ENCODE measurements at places on chromosomes 5 and 9. TPM values are rescaled to one million over a fixed set of nuclear protein-coding genes. Genes with fewer than 3 reads are reported as not detected.

GFRA3 gene
- total RNA-seq, result 2.2 TPM

SMIM23 gene
- total RNA-seq, result not detected

GRCh38 chr9:111161015-111161415 lies 122.7 kb upstream of the LPAR1 start:
- no peak for DNase-seq

DNA sequence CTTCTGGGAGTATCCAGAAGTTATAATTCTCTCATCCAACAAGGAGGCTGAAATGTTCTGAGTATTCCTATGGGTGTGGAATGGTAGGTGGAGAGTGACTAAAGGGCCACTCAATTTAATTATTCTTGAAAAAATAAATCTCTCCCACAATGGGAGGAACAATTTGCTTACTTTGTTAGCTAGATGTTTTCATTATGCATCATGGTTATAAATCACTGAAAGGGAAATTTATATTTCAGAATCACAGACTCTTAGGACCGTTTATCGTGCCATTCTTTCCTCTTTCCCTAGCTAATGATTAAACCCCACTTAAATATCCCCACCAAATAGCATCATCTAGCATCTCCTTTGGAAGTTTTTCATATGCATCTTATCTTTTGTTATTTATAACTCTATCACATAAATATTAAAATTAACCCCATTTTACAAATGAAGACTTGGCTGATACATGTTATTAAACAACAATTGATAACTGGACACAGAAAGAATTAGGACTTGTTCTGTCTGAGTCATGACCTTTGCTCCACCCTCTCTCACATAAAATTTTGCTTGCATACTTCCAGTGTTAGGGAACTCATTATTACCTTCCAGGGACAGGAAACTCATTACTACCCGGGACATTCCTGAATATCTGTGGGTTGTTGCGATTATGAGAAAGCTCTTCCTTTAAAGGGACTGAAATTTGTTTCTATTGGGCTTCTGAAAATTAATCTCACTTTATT lies 94.9 kb upstream of the NMUR2 start:
- no peak for DNase-seq

DNA sequence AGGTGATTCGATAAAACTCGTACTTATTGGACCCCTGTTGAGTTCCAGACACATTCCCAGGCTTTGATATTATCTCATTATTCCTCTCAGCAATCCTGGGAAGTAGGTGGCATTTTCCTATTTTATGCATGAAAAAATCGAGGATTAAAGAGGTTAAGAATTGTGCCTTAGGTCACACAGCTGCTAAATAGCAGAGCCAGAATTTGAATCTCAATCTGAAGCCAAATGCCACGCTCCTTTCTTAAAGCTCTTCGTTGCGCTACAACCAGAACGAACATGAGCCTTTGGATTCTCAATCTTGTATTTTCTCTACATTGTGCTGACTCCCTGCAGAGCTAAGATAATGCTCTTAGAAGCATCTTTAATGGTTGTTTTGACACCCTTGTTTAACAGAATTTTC lies 527.8 kb upstream of the TLE4 start:
- DNase-seq, result no peak

GRCh38 chr5:112036206-112036605 lies 279.2 kb upstream of the NREP start:
- DNase-seq, result no peak

- no peak for DNase-seq
Measured at GRCh38 chr5:156295431-156295830, 31.5 kb upstream of the SGCD start.

DNA sequence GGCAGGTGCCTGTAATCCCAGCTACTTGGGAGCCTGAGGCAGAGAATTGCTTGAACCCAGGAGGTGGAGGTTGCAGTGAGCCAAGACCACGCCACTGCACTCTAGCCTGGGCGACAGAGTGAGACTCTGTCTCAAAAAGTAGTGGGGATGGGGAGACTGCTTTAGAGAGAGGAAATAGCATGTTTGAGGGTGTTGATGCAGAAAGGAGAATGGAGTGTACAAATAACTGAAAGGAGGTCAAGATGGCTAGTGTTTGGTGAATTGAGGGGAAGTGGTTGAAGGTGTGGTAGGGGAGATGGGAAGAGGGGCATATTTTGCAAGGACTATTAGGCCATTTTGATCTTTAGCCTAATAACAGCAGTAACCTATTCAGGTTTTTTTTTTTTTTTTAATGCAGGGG lies 18.2 kb downstream of the TENT2 start:
- DNase-seq, result no peak

GRCh38 chr9:74570879-74571512 lies 73.9 kb downstream of the RORB start:
- no peak for DNase-seq

- no peak for DNase-seq
Measured at GRCh38 chr9:111743275-111743674, 51.5 kb downstream of the SHOC1 start.

DNA sequence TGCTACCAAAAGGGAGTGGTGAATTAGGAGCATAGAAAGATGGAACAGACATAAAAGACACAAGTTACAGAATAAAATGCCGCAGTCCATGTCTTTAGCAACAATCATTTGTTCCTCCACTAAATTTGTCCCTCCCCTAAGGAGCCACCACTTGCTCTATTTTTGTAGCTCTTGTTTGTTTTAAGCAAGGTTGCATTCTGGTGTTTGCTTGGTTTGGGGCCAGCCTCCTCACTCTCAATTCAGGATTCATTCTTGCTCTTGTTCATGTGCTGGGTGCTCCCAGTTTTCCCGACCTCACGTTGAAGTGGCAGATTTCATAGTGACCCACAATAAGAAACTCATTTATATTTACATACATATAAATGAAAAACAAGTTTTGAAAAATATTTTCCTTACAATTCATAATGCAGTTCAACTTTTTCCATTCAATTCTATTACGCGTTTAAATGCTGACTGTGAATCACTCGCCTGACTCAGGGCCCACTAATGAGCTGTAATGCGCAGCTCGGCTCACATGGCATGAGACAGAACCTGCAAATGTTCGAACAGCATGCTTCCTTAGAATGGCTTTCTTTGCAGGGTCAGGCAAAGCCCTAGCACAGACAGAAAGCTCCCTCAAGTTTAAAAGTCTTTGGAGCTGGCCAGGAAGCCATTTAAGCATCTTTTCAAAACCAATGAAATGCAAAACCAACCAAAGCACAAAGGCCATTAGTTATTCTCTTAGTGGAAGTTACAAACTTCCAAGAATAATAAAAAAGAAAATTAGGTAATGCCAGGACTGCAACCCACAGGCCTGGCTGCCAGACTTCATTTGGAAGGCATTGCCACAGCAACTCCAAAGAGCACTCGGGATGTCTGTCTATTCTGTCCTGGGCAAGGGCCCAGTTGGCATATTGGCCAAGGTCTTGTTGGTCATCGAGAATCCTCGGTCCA lies 41.7 kb downstream of the RETREG1 start:
- DNase-seq, result no peak

PDGFRB gene
- 97.8 TPM for total RNA-seq

GRCh38 chr5:138875552-138875875 lies 379 bp upstream of the LRRTM2 start:
- DNase-seq, result no peak

TRMT10B gene
- total RNA-seq, result 10.5 TPM

DNA sequence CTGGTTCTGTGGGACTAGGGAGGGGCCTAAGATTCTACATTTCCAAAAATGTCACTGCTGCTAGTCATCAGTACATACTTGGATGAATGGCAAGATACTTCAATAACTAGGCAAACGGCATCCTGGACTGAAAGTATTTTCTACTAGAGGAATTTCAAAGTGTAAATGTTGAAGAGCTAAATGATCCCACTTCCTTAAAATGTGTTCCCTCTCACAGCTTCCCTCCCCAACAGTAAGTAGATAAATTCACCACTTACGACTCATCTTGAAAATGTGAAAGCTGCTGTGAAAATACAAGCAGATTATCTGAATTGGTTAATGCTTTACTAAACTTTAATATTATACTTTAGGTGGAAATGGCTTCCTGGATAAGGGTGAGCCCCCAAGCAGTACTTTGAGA lies 1571.5 kb upstream of the WWC1 start:
- no peak for DNase-seq

SLC6A19 gene
- total RNA-seq, result 179 TPM

MEIKIN gene
- not detected for total RNA-seq

DNA sequence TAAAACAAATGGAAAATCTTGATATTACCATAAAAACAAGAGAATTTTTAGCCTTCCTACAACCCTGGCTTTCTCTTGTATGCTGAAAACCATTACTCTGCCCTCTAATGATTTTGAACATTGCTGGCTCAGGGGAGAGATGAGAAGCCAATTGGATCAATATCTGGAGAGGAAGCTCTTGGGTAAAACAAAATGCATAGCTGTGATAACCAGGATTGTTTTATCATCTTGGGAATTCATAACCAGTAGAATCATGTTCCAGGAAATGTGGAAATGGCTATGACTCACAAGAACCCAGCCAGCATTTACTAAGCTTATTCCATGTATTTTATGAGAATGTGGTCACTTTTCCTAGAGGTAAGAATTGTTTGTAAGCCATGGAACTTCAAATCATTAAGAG lies 51.1 kb upstream of the CTNND2 start:
- DNase-seq, result no peak

DNA sequence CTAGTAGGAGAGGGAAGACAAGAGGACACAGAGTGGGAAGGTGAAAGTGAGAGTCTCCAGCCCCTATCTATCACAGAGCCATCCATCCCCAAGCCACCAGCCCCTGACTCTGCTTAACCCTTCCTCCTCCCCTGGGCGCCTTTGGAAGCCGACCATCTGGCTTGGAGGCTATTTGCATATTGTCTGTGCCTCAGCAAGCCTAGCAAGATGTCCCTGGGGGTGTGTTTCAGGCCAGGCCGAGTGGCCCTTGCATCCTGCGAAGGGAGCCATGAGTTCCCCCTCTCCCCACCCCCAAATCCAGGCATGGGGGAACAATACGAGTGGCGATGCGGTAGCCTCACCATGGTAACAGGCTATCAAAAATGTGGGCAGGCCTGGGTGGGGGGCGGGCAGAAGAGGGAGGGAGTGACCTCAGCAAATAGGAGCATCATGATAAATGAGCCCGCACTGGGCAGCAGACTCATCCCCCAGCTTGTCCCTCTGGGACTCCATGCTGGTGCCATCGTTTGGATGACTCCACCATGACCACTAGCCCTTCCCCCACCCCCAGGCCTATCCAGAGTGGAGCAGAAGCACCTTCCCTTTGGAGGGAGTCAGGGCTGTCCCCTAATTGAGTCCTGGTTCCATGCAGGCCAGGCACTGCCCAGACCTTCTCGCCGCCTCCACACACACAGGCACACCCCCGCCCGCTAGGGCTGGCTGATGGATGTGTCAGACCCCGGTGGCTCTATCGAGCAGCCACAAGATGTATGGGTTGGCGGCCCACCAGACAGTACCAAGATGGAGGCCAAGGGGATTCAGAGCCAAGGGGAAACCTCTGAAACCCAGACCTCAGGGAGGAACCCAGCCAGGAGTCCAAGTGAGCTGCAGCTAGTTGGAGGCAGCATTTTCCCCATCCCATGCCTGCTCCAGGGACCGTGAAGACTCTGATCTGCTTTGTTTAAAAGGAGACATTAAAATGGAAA lies 14.6 kb downstream of the URM1 start:
- DNase-seq, result no peak

DNA sequence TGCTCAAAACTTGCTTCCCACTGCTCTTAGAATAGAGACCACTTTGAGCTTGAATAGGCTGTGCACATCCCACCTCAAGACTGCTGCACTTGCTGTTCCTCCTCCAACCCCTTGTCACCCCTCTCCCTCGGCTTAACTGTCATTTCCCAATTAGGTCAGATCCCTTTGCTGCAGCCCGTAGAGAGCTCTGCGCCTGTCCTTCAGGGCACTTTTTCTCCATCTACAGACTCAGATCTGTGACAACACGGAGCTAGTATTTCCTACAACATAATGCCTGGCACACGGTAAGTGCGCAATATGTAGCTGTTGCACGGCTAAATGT lies 485 bp upstream of the HABP4 start:
- no peak for DNase-seq

PDZD2 gene
- total RNA-seq, result 2.7 TPM

GABRA1 gene
- not detected for total RNA-seq

GRCh38 chr9:95085861-95086563 lies 231.5 kb downstream of the FANCC start:
- DNase-seq, result peak; percentile 57

DBH gene
- 0.06 TPM for total RNA-seq

- DNase-seq, result no peak
Measured at GRCh38 chr9:96491079-96491879, 41.3 kb downstream of the HABP4 start.

DNA sequence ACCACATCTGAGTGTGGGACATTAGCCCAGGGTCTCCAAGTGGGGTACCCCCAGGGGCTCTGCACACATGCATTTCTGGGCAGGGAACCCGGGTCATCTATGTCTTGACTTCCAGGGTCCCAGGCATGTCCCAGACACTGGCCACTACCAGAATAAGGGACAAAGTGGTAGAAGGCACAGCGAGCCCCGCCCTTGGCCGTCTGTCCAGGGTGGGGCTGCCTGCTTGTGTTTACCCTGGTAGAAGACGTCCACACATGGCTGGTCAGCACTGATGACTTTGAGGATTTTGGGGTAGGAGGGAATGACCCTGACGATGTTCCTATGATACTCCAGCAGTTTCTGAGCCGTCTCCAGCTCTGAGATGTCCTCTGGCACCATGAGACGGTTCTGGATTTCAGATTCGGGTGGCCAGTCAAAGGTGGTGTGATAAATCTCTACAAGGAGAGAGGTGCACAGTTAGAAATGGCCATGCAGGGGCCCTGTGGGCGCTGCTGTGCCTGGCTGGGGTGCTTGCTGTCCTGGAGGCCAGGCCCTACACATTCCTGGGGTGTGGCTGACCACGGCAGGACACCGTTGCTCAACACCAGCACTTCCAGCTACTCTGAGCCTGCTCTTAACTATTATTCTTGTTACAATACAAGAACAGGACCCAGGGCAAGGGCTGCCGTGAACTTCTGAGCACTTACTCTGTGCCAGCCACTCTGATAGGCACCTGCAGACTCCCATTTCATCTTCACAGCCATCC lies 51.3 kb downstream of the AK8 start:
- no peak for DNase-seq

SPINK6 gene
- not detected for total RNA-seq

DNA sequence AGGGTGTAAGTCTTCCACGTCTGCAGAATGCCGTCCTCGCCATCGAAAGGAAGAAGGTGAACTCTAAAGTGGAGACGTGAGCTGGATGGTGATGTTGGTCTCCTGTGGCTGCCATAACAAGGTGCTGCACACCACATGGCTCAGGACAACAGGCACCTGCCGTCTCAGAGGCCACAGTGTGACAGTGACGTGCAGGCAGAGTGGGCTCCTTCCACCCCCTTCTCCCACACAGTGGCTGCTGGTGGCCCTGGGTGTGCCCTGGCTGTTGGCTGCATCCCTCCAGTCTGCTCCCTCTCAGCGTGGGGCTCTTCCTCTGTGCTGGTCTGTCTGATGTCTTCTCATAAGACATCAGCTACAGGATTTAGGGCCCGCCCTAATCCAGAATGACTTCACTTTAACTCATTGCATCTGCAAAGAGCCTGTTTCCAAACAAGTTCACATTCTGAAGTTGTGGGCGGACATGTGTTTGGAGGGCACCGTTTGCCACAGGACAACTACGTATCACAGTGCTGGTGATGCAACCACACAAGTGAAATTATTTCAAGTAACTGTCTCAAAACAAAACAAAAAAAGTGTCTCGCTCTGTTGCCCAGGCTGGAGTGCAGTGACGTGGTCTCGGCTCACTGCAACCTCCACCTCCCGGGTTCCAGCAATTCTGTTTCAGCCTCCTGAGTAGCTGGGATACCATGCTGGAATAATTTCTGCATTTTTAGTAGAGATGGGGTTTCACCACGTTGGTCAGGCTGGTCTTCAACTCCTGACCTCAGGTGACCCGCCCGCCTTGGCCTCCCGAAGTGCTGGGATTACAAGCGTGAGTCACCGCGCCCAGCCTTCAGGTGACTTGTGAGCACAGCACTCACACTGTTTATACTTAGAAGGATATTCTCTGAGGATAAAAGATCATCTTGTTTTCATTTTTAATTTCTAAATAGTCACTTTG lies 31.2 kb upstream of the CLPTM1L start:
- DNase-seq, result no peak
